Large intestine (tissue), 12 donors: ENCODE measurements at places on chromosomes 12 and 14.
A peak's percentile ranks its signal among the peaks of the same experiment; 100 is the strongest.

DNA sequence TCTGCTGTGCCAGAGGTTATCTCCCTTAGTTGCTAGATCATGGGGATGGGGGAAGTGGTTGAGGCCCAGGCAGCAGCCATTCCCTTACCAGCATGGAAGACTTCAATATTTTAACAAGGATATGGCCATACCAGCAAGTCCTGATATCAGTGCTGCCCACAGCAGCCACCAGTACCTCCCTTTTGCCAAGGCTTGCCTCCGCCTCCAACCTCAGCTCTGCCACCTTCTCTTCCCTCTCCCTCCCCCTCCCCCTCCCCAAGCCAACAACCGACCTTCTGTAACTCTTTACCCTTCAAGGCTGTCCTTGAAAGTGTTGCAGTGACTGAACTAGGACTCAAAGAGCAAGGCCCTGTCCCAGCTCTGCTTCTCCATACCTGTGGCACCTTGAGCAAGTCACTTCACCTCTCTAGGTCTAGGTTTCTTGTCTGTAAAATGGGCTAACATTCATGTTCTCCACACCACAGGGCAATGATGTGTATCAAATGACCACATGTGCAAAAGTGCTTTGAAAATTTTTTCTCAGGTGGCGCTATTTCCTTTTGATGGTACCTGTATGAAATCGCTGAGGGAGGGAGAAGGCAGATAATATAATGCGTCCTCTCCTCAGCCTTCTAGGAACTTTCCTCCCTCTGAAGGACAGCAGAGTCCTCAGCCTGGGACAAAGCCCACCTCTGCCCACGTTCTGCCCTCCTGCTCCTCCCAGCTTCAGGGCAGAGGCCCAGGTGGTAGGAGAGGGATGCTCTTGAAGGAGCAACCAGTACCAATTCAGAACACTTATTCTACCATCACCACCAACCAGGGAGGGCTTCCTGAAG lies 14.7 kb downstream of the PLEKHG6 start:
- H3K36me3 ChIP-seq = peaks cover 72% of the 10 kb centered on the region
- H3K27me3 ChIP-seq = no peaks in the 10 kb centered on the region
- no peak for DNase-seq
- no peak overlapping the region for H3K4me3 ChIP-seq

DNA sequence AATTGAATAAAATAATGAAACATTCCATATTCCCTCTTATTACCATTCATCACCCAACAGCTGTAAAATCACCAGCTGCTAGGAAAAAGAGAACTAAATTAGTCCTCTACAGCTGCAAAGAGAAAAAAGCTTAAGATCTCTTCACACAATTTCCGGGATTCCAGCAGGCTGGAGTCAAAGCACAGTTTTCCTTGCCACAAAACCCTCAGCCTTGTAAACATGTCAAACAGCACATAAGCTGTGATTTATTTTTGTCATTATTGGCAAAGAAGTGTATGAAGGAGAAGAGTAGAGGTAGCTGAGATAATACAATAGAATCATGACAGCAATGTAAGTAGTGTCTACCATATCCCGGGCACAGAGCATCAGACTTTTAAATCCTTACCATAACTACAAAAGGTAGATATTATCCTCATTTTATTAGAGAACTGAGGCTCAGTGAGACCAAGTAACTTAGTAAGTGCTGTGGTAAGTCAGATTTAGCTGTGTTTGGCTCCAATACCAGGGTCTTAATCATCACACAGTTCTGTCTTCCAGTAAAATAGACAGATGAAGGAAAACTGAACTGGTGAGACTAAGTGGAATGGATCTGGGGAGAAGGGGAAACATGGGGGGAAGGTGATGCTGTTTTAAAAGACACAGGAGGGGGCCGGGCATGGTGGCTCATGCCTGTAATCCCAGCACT lies 57.3 kb downstream of the NTN4 start:
- peaks cover 12% of the 10 kb centered on the region for H3K4me1 ChIP-seq
- H3K4me3 ChIP-seq = no peak overlapping the region
- no peak for DNase-seq
- peaks cover 4% of the 10 kb centered on the region for H3K36me3 ChIP-seq
- H3K27me3 ChIP-seq = no peaks in the 10 kb centered on the region
- no peak overlapping the region for H3K27ac ChIP-seq

GRCh38 chr12:129844662-129845220 lies 59.1 kb downstream of the TMEM132D start:
- no peaks in the 10 kb centered on the region for H3K27me3 ChIP-seq
- no peaks in the 10 kb centered on the region for H3K36me3 ChIP-seq
- no peak overlapping the region for H3K27ac ChIP-seq
- H3K4me3 ChIP-seq = no peak overlapping the region

GRCh38 chr12:58206876-58207275 lies 265.5 kb downstream of the ATP23 start:
- no peak overlapping the region for H3K4me3 ChIP-seq
- H3K27ac ChIP-seq = no peak overlapping the region

GRCh38 chr12:91817517-91817916 lies 328.1 kb downstream of the BTG1 start:
- no peaks in the 10 kb centered on the region for H3K4me1 ChIP-seq
- H3K27ac ChIP-seq = no peak overlapping the region
- H3K27me3 ChIP-seq = no peaks in the 10 kb centered on the region

GRCh38 chr14:103762036-103762435 lies 46.4 kb downstream of the ZFYVE21 start:
- H3K27ac ChIP-seq = no peak overlapping the region
- peaks cover 9% of the 10 kb centered on the region for H3K36me3 ChIP-seq
- H3K4me1 ChIP-seq = no peaks in the 10 kb centered on the region
- no peaks in the 10 kb centered on the region for H3K27me3 ChIP-seq
- H3K4me3 ChIP-seq = no peak overlapping the region

GRCh38 chr12:53798575-53798974 lies 46.8 kb upstream of the CISTR start:
- H3K36me3 ChIP-seq = no peaks in the 10 kb centered on the region
- H3K4me1 ChIP-seq = no peaks in the 10 kb centered on the region
- DNase-seq = peak; percentile 12
- no peak overlapping the region for H3K27ac ChIP-seq
- H3K4me3 ChIP-seq = no peak overlapping the region
- peaks cover 75% of the 10 kb centered on the region for H3K27me3 ChIP-seq

- no peaks in the 10 kb centered on the region for H3K27me3 ChIP-seq
- DNase-seq = no peak
- no peaks in the 10 kb centered on the region for H3K36me3 ChIP-seq
- no peak overlapping the region for H3K4me3 ChIP-seq
These were observed 485.9 kb downstream of the APAF1 start for GRCh38 chr12:99130808-99131553.

GRCh38 chr12:103848143-103848542 lies 7.1 kb upstream of the NT5DC3 start:
- no peaks in the 10 kb centered on the region for H3K4me1 ChIP-seq
- no peaks in the 10 kb centered on the region for H3K27me3 ChIP-seq
- H3K36me3 ChIP-seq = no peaks in the 10 kb centered on the region
- H3K27ac ChIP-seq = no peak overlapping the region
- no peak overlapping the region for H3K4me3 ChIP-seq

- DNase-seq = no peak
- H3K27ac ChIP-seq = no peak overlapping the region
- H3K4me1 ChIP-seq = no peaks in the 10 kb centered on the region
- H3K36me3 ChIP-seq = no peaks in the 10 kb centered on the region
- H3K4me3 ChIP-seq = no peak overlapping the region
These were observed 155.5 kb downstream of the PTCSC3 start for GRCh38 chr14:36021030-36021422.

DNA sequence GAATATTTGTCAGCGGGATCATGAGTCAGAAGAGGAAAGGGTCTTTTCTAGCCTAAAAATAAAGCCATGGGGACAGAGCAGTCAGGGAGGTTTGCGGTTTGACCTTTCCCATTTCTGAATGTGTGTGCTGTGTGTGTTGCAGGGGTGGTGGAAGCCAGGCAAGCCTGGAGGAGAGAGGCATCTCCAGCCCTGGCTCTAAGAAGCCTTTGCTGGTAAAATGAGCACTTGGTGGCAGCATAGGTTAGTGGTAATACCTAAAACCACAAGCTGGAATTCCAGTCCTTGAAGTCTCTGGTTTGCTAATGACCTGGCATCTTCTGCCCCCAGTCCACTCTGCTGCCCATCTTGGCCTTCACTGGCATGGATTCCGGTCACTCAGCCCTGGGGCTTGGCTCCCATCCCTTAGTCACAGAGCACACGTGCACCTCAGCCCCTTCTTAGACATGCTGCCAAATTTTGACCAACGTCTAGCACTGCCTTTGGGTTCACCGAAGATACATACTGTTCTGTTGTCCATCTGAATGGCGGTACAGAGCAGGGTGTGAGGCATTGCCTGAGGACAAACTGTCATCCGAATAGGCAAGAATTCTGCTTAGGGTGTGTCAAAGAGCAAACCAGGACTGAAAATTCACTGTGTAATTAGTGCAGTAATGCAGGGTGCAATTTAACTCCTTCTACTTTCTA lies 52.7 kb downstream of the KCNA5 start:
- no peak overlapping the region for H3K27ac ChIP-seq
- H3K4me3 ChIP-seq = no peak overlapping the region
- H3K36me3 ChIP-seq = no peaks in the 10 kb centered on the region
- DNase-seq = no peak

- H3K4me1 ChIP-seq = peaks cover 9% of the 10 kb centered on the region
- DNase-seq = no peak
- no peak overlapping the region for H3K4me3 ChIP-seq
- H3K27ac ChIP-seq = no peak overlapping the region
- no peaks in the 10 kb centered on the region for H3K36me3 ChIP-seq
- no peaks in the 10 kb centered on the region for H3K27me3 ChIP-seq
These were observed 56.8 kb downstream of the CDK17 start for GRCh38 chr12:96343347-96343954.

GRCh38 chr12:5661811-5662210 lies 229.9 kb downstream of the NTF3 start:
- H3K27ac ChIP-seq = no peak overlapping the region
- no peaks in the 10 kb centered on the region for H3K27me3 ChIP-seq
- H3K36me3 ChIP-seq = no peaks in the 10 kb centered on the region
- no peak overlapping the region for H3K4me3 ChIP-seq

- H3K27me3 ChIP-seq = no peaks in the 10 kb centered on the region
- no peak for DNase-seq
- H3K4me1 ChIP-seq = no peaks in the 10 kb centered on the region
- no peak overlapping the region for H3K27ac ChIP-seq
These were observed 62.1 kb upstream of the G2E3 start for GRCh38 chr14:30496852-30497251.

DNA sequence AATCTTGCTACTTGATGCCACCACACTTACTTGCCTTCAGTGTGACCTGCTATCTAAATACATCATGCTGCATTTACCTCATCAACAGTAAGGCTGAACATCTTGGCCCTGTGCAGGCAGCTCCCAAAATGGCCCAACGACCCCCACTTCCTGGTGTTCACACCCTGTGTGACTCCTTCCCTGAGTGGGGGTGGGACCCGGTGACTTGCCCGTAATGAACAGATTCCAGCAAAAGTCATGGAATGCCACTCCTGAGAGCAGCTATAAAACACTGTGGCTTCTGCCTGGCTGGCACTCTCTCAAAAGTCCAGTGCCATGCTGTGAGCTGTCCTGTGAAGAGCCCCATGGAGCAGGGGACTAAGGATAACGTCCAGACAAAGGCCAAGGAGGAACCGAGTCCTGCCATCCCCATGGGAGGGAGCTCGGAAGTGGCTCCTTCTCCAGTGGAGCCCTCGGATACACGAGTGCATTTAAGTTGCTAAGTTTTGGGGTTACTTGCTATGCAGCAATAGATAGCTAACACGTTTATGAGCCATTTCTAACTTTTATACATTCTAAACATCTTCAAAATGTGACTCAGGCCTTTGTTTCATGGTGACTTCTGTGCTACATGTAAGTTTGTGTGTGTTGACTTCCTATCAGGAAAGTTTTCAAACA lies 33.0 kb downstream of the P2RX2 start:
- DNase-seq = no peak
- H3K4me1 ChIP-seq = no peaks in the 10 kb centered on the region
- peaks cover 59% of the 10 kb centered on the region for H3K36me3 ChIP-seq
- H3K27me3 ChIP-seq = no peaks in the 10 kb centered on the region
- no peak overlapping the region for H3K4me3 ChIP-seq
- no peak overlapping the region for H3K27ac ChIP-seq

- H3K36me3 ChIP-seq = no peaks in the 10 kb centered on the region
- H3K27me3 ChIP-seq = no peaks in the 10 kb centered on the region
- H3K27ac ChIP-seq = no peak overlapping the region
- no peaks in the 10 kb centered on the region for H3K4me1 ChIP-seq
These were observed 20.0 kb downstream of the SLCO1B3 start for GRCh38 chr12:20830456-20830855.

- no peak for DNase-seq
- H3K27me3 ChIP-seq = peaks cover 31% of the 10 kb centered on the region
- no peaks in the 10 kb centered on the region for H3K4me1 ChIP-seq
- H3K36me3 ChIP-seq = no peaks in the 10 kb centered on the region
- H3K4me3 ChIP-seq = no peak overlapping the region
These were observed 53.7 kb downstream of the FBXL14 start for GRCh38 chr12:1540690-1541089.

GRCh38 chr12:112018571-112019237 lies 5.5 kb downstream of the ERP29 start:
- H3K27me3 ChIP-seq = no peaks in the 10 kb centered on the region
- H3K4me3 ChIP-seq = no peak overlapping the region
- no peak overlapping the region for H3K27ac ChIP-seq
- no peak for DNase-seq
- peaks cover 5% of the 10 kb centered on the region for H3K4me1 ChIP-seq
- peaks cover 55% of the 10 kb centered on the region for H3K36me3 ChIP-seq

GRCh38 chr12:94372461-94372860 lies 87.2 kb downstream of the CEP83 start:
- H3K27ac ChIP-seq = no peak overlapping the region
- H3K4me1 ChIP-seq = no peaks in the 10 kb centered on the region
- H3K27me3 ChIP-seq = no peaks in the 10 kb centered on the region
- H3K4me3 ChIP-seq = no peak overlapping the region

GRCh38 chr14:100345711-100346110 lies 22.6 kb downstream of the SLC25A47 start:
- no peak overlapping the region for H3K4me3 ChIP-seq
- peaks cover 25% of the 10 kb centered on the region for H3K4me1 ChIP-seq
- H3K27ac ChIP-seq = no peak overlapping the region
- peaks cover 26% of the 10 kb centered on the region for H3K36me3 ChIP-seq
- H3K27me3 ChIP-seq = no peaks in the 10 kb centered on the region

GRCh38 chr12:115451780-115452736 lies 768.1 kb upstream of the TBX3 start:
- peak overlapping the region; percentile 15 for H3K4me3 ChIP-seq
- peaks cover 41% of the 10 kb centered on the region for H3K4me1 ChIP-seq
- no peaks in the 10 kb centered on the region for H3K27me3 ChIP-seq
- DNase-seq = peak; percentile 85

DNA sequence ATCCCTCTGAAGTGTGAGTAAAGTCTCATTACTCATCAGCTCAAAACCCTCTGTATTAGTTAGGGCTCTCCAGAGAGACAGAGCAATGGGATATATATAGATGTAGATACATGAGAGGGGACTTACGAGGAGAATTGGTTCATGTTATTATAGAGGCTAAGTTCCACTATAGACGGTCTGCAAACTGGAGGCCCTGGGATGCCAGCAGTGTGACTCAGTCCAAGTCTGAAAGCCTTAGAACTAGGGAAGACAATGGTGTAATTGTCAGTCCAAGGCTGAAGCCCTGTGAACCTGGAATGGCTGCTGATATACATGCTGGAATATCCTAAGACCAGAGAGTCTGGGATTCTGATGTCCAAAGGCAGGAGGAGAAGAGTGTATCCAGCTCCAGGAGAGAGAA lies 57.3 kb upstream of the CEP83 start:
- no peak overlapping the region for H3K27ac ChIP-seq
- H3K4me3 ChIP-seq = no peak overlapping the region
- H3K36me3 ChIP-seq = no peaks in the 10 kb centered on the region
- no peaks in the 10 kb centered on the region for H3K4me1 ChIP-seq

GRCh38 chr12:99847936-99848335 lies 136.8 kb downstream of the ANKS1B start:
- no peak for DNase-seq
- no peak overlapping the region for H3K27ac ChIP-seq
- no peaks in the 10 kb centered on the region for H3K36me3 ChIP-seq
- H3K27me3 ChIP-seq = no peaks in the 10 kb centered on the region

- no peak for DNase-seq
- H3K4me1 ChIP-seq = peaks cover 4% of the 10 kb centered on the region
These were observed 26.9 kb downstream of the CRADD start for GRCh38 chr12:93704122-93704521.
